ENCODE measurements at places on chromosomes 4 and X.
A peak's percentile ranks its signal among the peaks of the same experiment; 100 is the strongest.

- DNase-seq = no peak
Observed at GRCh38 chr4:1369479-1370079, 22.6 kb downstream of the UVSSA start.

DNA sequence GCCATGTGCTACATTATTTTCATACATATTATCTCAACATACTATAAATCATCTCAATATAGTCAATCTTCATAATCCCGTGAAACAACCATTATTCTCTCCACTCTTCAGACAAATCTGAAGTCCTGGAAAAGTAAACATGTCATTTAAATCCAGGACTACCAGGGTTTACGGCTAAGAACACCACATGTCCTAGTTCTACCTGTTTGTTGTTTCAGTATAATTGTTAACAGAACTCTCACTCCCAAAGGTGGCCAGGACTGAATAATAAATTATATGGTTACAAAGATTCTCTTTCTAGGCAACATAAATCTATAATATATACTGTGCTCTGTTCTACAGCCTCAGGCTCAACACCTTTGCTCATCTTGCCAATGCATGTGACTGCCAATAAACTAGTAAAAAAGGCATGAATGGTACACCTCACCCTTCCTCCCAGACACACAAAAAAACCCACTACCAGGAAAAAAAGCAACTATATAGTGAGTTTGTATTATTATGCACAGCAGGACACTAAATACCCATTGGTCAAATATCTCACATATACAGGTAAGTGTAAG is 20.1 kb downstream of the EIF4E start:
- no peak for DNase-seq

- DNase-seq = no peak
Observed at GRCh38 chr4:21571100-21571499, 377.5 kb downstream of the KCNIP4 start.

DNA sequence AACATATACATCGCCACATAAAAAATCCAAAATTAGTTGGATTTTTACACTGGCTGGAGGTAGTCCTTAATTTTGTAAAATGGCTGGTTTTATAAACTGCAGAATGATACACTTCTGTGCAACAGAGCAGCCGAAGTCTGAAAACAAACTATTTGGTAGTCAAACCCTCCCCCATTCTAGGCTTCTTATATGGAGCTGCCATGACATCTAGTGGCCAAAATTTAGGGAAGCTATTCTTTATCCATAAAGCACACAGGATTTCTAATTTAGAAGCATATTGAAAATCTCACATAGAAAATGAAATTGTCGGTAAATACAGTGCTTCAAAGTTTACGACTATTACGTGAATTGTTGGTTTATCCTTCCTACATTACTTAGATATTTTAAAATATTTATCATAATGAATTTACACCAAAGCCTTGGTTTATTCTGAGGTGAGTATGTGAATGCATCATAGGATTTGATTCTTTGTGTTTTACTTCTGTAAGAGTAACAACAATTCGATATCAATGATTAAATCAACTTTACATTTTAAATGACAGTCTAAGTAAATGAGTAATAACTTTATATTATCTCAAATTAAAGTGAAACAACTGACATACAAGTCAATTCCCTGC is 113.4 kb upstream of the FAM241A start:
- DNase-seq = peak; percentile 43

DNA sequence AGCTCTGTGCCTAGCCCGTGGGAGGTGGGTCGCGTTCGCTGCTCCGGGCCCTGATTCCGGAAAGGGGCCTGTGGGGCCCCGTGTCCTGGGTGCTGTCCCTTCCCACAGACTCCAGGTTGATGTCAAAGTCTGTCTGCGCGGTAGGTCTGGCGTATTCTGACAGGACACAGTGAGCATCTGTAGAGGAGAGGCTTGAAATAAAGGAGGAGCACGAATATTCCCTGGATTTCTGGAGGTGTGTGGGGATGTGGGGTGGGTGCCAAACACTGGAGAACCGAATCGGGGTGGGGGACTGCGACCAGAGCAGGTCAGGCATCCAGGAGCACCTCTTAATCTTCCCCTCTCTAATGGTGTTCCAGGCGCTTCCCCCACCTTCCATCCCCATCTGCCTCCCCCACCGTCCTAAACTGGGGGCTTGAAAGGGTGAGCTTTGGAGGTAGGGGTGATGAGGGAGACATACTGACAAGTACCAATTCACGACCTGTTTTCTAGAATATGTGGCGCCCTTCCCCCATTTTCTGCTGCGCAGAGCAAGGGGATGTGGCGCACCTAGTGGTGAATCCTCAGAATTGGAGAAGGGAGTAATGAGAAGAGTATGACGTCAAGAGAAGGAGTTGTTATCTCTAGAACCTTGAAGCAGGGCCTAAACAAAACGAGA is 877 bp downstream of the GPRASP1 start:
- DNase-seq = peak; percentile 3

Data from NCI-H1930 (cell line).